NCI-H187 treated with DMSO at 0.1 percent for 48 hours (cell line): ENCODE measurements at places on chromosomes 5 and 9.

DNA sequence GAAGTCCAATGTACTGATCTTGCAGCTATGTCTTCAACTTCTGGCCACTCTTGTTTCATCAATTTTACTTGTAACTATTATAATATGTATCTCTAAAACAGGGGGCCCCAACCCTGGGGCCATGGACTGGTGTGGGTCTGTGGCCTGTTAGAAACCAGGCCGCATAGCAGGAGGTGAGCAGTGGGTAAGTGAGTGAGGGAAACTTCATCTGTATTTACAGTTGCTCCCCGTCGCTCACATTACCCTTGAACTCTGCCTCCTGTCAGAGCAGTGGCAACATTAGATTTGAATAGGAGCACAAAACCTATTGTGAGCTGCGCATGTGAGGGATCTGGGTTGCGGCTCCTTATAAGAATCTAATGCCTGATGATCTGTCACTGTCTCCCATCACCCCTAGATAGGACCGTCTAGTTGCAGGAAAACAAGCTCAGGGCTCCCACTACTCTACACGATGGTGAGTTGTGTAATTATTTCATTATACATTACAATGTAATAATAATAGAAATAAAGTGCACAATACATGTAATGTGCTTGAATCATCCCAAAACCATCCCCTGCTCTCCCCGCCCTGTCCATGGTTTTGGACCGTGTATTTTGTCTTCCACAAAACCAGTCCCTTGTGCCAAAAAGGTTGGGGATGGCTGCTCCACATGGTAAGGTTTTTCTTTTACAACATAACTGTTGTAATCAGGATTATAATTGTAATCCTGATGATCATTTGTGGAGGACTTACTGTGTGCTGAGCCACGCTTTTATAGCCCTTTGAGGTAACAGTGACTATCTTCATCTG lies 26.9 kb upstream of the SH3PXD2B start:
- no peak for DNase-seq

GRCh38 chr9:101999441-101999840 lies 261.0 kb upstream of the GRIN3A start:
- DNase-seq = peak; percentile 36

DNA sequence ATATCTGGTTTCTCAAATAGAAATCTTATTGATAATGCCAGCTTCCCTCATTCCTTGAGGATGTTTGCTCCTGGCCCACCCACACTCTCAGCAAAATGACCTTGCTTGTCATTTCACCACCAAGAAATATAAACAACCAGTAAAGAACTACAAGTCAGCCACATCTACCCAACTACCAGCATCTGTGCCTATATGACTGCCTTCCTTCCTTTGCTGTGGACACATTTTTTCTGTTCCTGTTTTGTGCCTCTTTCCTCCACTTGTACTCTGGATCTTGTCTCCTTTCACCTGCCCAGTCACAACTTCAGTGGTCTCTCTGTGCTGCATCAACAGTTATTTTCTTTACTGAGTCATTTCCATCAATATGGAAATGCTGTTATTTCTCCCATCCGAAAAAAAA lies 20.3 kb downstream of the KIF2A start:
- no peak for DNase-seq

DNA sequence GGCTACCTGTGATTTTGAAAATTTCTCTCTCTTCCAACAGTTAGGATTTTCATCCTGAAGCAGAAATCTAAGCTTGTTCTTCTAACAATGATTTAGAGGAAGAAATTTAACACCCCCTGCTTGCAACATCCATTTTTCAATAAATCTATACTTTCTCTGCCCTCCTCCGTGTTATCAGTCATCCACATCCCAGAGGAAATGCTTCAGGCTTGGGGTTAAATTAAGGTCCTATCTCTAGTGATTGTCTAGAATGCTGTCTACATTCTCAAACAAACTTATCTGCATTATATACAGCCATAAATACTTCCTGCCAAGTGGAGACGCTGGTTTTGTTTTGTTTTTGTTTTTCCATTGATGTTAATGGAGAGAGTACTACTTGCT lies 371.0 kb downstream of the CSNK1G3 start:
- no peak for DNase-seq

- DNase-seq = no peak
Observed at GRCh38 chr9:122318284-122318683, 52.5 kb upstream of the PTGS1 start.

DNA sequence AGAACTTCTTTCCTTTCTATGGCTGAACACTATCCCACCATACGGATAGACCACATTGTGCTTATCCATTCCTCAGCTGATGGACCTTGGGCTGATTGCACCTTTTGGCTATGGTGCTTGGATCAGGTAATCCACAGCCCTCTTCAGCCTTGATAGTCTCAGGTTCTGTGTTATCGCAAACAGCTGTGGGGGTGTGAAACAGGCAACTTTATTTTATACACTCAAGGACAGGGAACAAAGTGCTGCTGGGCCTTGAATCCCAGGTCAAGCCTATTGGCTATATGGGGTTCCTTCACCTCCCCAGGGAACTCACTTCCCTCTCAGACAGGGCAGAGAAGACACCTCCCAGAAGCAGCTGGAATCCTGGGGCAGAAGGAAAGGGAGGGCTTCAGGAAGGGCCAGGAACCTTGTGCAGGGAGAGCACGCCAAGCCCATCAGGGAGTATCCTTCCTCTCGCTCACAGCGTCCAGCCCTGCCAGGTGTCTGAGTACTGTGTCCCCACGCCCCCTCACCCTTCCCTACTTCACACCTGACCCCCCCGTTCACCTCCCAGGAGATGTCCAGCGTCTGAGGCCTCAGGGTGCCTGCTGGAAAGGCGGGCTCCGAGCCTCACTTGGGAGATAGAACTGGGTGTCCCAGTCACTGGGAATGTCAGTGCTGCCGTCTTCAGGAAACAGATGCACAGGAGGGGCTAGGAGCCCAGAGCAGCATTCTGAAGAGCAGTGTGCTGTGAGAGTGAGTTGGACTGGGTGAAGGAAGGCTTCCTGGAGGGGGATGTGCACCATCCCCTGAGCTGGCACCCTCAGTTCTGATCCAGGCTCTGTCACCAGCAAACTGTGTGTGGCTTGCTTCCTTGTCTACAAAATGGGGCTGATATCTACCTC lies 32.8 kb downstream of the AFAP1L1 start:
- DNase-seq = no peak

DNA sequence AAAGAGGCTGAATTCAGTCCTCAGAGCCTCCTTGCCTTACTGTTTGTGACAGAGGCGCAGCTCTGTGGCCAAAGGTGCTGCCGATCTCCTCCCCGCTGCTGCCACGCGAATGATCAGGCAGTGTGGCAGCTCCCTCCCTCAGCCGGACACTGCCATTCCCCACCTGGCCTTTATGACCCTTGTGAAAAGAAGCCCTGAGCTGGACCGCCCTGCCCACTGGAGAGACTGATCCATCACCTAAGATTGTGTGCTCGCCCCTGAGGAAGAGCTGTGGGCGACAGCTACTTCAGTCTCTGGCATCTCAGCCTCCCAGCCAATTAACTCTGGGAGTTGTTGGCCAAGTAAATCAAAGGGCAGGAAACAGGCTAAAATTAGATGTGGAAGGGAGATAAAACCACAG lies 90.9 kb downstream of the CARTPT start:
- DNase-seq = no peak
